ENCODE measurements at places on chromosomes 5 and 9.

DNA sequence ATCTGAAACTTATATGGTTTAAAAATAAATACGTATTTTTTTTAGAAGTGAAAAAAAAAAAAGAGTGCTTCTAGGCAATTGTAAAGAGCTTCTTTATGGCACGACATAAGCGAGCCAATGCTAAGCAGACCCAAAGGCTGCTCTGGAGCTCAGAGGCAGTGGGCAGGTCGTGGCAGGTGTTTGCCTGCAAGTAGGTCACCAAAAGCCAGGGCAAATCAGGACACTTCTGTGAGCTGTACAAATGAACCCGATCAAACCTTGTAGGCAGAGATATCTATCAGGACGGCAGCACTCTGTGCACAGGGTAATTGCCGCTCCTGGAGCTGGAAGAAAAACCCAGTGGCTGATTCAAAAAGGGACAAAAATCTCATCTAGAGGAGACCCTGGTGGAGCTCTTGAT lies 75.9 kb downstream of the IRX2 start:
- DNase-seq = no peak

GRCh38 chr5:32051796-32052195 lies 122.3 kb downstream of the GOLPH3 start:
- no peak for DNase-seq

DNA sequence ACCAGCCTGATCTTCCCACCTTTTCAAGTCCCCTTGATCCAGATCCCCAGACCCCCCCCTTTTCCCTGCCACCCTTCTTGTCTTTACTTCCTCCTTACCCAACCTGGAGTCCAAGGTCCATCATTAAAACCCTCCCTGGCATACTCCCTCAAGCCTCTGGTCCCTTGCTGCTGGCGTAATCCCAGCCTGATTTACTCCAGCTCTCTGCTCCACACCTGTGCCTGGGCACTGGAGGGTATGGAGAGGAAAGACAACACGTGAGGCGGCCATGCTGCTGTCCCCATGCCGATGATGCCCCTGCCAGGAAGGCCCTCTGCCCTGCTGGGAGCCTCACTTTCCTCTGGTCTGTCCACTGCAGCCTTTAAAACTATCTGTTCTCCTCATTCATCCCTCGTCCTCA lies 5.1 kb downstream of the B4GALT7 start:
- DNase-seq = no peak

- no peak for DNase-seq
These were observed 1.5 kb downstream of the AFF4 start for GRCh38 chr5:132961887-132962286.
